Stimulated activated CD4-positive, alpha-beta T cell treated with anti-CD3 and anti-CD28 coated beads, Interleukin-4, amount 100 ng/mL, for 4 hours (primary cell): ENCODE measurements at places on chromosomes 5 and 9.

DNA sequence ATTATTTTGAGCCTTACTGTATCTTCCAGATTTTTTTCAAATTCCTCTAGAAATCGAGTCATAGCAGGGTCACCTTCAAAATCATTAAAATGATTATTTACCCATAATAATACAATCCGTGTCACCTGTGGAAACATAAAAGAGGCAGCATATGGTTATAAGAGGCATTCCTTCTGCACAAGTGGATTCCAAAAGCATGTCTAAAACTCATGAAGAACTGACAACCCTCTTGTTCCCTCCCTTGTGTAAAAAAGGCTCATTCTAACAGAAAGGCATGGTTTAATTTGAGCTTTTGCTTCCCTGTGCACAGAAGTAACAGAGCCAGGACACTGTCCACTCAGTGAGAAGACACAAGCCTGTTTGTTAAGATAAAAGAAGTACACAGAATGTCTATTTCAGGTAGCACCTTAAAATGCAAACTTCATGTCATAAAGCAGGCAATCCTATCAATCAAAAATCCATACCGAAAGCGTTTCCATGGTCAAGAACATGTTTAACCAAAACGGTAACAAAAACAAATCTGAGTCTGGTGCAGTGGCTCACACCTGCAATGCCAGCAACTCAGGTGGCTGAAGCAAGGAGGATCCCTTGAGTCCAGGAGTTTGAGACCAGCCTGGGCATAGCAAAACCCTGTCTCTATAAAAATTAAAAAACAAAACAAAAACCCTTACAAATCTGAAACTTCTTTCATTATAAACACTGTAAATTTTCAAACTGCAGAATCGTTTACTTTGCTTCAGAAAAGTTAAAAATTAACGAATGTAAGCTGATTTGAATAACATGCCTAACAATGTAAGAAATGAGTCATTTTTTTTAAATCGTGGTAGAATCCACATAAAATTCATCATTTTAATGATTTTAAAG lies 139.3 kb downstream of the RAPGEF6 start:
- no peak for DNase-seq

DNA sequence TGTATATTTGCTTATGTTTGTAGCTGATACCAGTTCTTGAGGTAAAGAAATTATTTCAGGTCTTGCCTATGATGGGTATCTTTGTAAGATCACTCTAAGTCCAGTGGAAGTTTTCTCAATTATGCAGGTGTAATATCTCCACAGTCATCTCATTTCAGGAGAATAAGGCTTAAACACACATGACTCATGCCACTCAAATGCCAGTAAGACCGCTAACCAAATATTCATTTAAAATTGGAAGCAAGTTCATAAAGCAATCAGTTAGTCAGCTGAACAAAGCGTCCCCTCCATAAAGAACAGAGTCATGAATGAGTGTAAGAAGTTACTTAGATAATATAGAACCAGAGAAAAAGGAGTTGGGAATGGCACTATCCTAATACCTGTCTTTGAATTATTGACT lies 248.7 kb downstream of the LURAP1L start:
- no peak for DNase-seq

DNA sequence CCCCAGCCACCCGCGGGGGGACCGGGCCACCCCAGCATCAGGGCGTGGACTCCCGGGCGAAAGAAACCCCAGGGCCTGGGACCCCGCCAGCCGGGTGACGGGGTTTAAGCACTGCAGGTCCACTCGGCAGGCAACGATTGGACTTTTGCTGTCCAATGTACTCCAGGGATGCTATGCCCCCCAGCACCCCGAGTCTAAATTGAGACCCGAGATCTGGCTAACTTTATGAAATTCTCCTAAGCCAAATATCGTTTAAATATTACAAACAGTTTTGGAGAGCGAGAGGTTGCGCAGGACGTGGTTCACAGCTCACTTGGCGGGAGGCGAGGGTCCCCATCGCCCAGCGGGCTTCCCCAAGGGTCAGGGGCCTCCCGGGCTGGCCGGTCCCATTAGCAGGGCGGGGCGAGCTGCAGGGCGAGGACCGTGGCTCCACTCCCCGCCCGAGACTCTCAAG lies 384 bp upstream of the MRPS2 start:
- no peak for DNase-seq

- no peak for DNase-seq
These were observed 3.1 kb downstream of the BSPRY start for GRCh38 chr9:113352411-113352810.

GRCh38 chr9:77944556-77945243 lies 86.9 kb downstream of the GNAQ start:
- no peak for DNase-seq

DNA sequence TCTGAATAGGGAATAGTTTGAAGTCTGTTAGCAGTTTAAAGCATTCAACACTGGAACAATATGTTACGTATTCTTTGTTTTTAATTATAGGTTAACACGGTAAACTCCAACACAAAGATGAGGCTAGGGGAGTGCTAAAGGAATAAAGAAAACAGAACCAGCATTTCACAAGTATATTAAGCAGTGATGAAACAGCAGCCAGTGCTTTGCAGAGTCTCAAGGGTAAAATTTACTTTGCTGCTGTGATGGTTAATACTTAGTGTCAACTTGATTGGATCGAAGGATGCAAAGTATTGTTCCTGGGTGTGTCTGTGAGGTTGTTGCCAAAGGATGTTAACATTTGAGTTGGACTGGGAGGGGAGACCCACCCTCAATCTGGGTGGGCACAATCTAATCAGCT lies 30.0 kb upstream of the GSN start:
- no peak for DNase-seq

GRCh38 chr9:11318946-11319345 lies 706.1 kb upstream of the PTPRD start:
- DNase-seq, result no peak

GRCh38 chr5:119315516-119315949 lies 40.3 kb upstream of the TNFAIP8 start:
- DNase-seq, result peak; percentile 30

DNA sequence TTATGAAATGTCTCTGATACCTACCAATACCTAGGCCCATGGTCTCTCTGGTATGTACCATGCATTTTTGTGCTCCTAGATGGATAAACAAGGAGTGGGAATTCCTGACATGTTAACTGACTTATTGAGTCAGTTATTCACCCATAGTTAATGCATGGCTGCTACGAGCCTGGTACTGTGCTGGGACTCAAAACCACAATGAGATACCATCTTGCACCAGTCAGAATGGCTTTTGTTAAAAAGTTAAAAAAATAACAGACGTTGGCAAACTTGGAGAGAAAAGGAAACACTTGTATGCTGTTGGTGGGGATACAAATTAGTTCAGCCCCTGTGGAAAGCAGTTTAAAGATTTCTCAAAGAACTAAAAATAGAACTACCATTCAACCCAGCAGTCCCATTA lies 293.8 kb downstream of the OSTF1 start:
- DNase-seq, result no peak

DNA sequence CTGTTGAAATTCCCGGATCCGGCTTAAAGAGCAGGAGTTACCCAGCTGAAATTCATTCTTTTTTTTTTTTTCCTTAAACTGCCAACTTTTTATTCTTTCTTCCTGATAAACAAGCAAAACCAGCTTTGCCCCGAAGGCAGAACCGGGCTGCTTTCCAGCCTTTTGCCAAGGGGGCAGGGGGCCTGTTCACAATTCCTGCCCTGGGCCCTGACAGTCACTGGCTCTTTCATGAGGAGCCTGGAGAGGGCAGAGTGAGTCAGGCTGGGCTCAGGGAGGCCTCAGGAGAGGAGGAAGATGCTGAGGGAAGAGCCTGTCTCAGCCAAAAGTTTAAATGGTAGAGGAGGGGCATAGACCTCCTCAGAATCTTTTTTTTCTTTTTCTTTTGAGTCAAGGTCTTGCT lies 4.8 kb downstream of the GLIPR2 start:
- no peak for DNase-seq

DNA sequence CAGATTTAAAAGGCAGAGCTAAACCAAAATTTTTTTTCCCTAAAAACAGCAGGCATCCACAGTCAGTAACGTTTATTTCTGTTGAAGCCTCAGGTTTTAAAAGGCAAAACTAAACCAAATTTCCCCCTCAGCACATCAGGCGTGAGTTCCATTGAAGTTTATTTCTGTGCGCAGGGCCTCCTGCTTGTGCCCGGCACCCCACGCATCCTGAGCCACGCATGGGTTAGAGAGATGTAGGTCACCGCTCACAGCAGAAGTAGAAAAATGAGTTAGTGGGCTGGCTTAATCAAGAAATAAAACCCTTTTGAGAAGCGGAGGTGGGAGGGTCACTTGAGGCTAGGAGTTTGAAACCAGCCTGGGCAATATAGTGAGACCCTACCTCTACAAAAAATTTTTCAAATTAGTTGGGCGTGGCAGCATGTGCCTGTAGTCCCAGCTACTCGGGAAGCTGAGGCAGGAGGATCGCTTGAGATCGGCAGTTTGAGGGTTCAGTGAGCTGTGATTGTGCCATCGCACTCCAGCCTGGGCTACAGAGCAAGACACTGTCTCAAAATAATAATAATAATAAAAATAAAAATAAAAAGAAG lies 75.6 kb upstream of the SPIN1 start:
- DNase-seq, result no peak

- no peak for DNase-seq
These were observed 498.8 kb downstream of the KIF4B start for GRCh38 chr5:155512329-155512728.

DNA sequence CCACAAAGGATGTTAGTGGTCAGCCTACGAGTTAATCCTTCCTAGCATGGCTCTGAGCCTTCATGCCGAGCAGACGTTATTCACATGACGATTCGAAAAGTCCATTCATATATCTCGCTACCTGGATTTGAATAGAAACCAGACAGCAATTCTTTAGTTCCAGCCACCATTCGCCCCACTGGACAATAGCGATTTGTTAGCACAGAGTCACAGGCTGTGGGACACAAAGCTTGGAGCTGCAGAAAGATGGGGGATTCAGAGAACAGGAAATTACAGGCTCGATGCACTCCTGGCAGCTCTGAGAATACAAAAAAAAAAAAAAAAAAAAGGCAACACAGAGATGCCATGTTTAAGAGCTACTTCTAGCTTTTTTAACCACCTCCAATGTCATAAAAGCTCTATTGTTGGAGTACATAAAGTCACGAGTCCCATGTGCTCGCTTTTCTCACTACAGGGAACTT lies 110.7 kb downstream of the NR6A1 start:
- DNase-seq, result no peak

GRCh38 chr9:16928179-16928945 lies 57.9 kb upstream of the BNC2 start:
- no peak for DNase-seq

GRCh38 chr5:158977642-158978041 lies 122.1 kb downstream of the EBF1 start:
- no peak for DNase-seq

GRCh38 chr9:2096376-2096970 lies 81.3 kb downstream of the SMARCA2 start:
- DNase-seq, result no peak
